ENCODE measurements at places on chromosomes 1 and 21.

- DNase-seq: no peak
Measured at GRCh38 chr1:93414749-93415148, 33.2 kb upstream of the FNBP1L start.

- DNase-seq: no peak
Measured at GRCh38 chr1:170765712-170766330, 101.9 kb downstream of the PRRX1 start.

DNA sequence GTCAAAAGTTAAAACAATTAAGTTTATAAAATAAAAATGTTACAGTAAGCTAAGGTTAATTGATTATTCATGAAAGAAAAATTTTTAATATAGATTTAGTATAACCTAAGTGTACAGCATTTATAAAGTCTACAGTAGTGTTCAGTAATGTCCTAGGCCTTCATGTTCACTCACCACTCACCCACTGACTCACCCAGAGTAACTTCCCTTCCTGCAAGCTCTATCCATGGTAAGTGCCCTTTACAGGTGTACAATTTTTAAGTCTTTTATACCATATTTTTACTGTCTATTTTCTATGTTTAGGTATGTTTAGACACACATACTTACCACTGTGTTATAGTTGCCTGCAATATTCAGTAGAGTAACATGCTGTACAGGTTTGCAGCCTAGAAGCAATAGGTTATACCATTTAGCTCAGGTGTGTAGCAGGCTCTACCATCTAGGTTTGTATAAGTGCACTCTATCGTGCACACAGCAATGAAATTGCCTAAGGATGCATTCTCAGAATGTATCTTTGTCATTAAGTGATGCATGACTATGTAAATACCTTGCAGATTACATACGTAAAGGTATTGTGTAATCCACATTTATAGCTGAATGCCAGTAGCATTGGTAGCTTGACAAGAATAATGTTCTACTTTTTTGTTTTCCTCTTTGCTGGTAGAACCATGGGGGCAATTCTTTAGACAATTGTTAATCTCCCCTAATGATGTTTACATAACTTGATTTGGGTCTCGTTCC lies 35.7 kb upstream of the GPR88 start:
- no peak for DNase-seq

GRCh38 chr1:59015708-59016107 lies 231.9 kb upstream of the JUN start:
- DNase-seq: no peak

- no peak for DNase-seq
Measured at GRCh38 chr1:10101929-10102328, 69.2 kb downstream of the UBE4B start.

- DNase-seq: no peak
Measured at GRCh38 chr1:187948170-187948794, 1119.5 kb downstream of the PLA2G4A start.

GRCh38 chr1:231460614-231461013 lies 38.5 kb upstream of the EGLN1 start:
- DNase-seq: no peak

DNA sequence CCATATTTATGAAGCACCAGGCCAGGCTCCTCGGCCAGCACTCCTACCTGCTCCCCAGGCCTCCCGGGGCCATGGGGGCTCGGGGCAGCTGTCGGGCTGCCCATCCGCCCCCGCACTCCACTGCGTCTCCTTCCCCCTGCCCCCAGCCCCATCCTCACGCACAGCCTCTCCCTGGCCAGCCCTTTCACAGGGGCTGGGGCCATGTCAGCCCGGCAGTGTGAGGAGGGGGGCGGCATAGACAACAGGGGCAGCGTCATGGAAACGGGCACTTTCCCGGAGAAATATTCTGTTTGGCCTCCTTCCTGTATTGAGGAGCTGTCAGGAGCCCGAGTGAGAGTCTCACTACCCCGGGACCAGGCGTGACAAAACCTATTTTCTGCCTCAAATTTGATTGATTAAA lies 87.3 kb downstream of the CASZ1 start:
- DNase-seq: no peak

DNA sequence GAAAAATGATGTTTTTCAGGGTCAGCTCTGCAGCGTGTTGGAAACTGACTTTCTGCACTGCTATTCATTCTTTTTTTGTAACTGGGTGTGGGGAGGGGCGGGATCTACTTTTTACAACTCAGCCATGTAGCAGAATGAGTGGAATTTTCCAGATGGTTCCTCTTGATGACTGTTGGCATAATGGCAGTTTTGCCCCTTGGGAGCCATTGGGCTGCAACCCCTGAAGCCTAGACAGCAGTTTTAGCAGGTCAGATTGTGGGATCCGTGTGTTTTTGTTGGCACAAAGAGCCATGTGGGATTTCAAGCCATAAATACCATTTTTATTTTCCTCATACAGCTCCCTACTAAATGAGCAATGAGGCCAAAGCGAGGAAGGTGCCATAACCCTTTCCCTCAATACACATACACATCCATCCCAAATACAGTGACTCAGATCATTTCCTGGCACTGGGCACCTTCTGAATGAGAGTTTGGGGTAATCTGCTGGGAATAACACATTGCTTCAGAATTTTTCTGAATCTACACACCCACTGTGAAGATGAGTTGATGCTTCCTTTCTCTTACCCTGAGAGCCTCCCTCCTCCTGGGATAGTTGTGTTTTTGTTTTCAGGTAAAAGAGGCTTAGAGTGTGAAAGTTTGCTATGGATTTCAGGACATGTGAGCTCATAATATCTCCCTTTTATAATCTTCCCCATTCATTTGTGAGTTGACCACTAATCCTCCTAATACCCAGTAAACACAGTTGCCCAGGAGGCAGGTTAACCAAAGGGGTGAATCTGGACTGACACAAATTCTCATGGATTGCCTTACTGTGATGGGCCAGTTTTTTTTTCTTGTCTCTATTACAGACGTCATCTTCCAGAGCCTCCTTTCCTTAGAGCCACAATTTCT lies 13.1 kb downstream of the S100A10 start:
- no peak for DNase-seq

DNA sequence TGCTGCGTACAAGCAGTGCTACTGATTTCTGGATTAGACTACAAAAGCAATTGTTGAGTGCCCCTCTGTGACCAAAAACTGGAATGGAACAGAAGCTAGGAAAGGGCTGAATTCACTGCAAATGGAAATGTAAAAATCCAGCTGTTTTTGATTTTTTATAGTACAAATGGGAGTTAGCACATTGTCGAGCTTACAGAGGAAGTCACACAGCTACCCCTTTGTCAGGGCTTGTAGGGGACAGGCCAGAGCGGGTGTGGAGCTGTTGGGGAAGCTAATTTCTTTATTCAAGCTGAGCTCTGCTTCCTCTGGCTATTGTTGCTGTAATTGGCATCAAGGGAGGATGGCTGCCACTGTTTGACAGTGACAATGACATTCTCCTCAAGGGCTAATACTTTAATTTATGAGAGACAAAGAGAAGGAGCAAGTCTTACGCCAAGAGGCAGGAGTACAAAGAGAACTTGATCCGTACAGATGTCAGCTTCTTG lies 96.1 kb downstream of the SLC35F3 start:
- DNase-seq: no peak

DNA sequence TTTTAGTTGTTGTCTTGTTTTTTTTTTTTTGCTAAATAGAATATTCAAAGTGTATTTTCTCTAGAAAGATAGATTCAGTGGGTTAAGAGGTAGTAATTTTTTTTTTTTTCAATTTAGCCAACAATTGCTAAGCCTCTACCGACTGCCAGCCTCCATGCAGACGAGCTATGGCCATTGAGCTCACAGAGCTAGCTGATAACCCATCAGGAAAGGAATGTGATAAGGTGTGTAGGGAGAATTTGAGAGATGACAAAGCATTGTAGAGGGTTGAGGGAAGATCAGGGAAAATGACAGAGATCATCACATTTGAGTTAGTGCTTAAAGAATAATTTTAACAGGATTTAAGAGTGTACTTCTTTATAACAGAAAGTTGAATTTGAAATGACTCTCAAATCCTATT lies 30.6 kb downstream of the DNM3 start:
- DNase-seq: no peak

DNA sequence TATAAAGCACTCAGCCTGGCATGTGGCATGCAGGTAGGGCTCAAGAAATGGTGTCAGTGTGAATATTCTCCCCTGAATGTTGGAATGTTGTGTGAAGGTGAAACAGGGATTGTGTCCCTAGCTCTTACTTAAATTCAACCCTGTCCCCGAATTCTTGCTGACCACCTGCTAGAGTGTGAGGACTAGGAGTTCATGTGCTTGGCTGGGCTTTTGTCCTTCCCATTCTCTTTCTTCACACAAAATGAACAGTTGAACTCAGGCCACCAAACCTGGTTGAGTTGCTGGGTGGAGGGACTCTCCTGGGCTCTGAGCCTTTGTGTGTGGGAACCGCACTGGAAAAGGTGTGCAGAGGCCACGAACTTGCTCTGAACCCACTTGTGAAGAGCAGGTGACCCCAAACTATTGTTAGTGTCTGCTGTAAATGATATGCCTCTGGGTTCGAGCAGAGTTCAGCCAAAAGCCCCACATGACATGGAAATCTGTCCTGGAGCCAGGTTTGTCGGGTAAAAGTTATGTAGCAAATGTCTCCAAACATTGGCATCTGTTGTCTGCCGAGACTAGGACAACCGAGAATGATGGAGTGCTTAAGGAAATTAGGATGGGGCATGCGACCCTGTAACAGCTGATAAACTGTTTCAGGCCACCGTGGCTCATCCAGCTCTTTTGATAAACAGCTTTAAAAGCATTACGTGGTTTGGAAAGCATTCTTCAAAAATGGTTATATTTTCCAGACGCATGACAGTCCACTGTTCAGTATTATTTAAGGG lies 144.2 kb downstream of the DHRS3 start:
- DNase-seq: no peak

- no peak for DNase-seq
Measured at GRCh38 chr1:103489935-103490334, 35.6 kb upstream of the RNPC3 start.

DNA sequence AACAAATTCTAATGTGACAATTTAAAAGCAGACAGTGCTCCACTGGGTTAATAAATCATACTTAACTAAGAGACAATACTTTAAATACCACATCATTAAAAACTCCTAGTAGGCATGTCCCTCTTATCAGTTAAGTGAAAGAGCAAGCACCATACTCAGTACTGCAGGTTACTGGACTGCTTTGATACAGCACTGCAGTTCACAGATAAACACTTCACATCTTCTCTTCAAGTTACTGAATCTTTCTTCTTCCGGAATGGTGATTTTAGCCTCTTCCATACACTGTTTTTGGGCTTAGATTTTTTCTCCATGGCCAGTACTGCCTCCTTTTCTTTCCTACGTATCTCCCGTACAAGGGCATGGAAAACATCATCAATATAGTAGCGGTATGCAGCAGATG lies 11.0 kb downstream of the RIT1 start:
- no peak for DNase-seq

DNA sequence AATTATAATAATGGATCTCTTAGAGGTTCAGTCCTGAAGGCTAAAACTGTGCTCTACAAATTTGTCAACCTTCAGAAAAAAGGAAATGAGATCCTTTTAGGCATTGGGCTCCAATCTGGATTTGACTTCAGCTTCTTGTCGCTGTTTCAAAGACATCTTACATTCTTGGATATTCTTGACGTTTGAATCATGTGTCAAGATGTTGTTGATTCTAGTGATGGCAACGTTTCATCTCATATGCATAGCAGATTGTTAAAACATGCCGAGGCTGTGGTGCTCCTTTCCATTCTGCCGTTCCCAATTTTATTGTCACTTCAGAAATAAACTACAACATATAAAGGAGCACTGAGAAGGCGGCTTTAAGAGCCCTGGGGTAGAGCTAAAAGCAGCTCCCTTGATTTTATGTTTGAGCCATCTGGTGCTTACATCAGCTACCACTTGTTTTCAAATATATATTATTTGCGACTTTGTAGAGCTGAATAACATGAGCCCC lies 467.6 kb upstream of the ZRANB2 start:
- no peak for DNase-seq

DNA sequence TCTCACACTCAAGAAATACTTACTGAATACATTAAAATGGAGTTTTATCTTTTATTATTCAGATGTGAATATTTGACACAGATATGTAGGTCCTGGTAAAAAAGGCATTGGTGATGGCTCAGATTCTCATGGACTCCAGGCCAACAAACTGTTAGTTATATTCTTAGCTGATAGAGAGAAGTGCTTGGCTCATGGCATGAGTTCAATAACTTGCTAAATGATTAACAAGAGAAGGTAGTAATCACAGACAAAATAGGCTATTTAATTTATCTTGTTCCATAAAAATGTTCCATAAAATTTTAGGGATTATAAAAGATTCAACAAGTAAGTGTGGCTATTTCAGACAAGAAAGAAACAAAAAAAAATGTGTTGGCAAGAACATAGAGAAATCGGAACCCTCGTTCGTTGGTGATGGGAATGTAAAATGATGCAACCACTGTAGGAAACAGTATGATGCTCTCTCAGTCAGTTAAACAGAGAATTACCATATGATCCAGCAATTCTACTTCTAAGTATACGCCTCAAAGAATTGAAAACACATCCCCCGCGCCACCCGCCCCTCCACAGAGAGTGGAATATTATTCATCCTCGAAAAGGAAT lies 737.8 kb upstream of the ADAMTS5 start:
- DNase-seq: no peak

DNA sequence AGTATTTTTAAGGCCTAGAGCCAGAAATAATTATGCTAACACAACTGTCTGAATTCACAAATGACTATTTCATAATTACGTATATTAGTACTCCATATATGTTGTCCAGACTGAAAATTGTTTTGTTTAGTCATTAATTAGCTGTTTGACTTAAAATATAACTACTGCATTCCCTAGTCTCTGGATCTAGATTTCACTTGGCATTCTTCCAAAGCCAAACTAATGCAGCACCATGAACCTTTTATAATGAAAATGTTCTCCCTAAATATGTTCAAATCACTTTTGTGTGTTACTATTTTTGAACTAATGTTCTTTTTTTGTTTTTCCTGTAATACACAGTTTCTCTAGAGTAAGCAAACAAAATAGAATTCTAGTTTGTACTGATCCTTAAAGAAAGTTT lies 46.1 kb downstream of the CAMTA1 start:
- DNase-seq: no peak

DNA sequence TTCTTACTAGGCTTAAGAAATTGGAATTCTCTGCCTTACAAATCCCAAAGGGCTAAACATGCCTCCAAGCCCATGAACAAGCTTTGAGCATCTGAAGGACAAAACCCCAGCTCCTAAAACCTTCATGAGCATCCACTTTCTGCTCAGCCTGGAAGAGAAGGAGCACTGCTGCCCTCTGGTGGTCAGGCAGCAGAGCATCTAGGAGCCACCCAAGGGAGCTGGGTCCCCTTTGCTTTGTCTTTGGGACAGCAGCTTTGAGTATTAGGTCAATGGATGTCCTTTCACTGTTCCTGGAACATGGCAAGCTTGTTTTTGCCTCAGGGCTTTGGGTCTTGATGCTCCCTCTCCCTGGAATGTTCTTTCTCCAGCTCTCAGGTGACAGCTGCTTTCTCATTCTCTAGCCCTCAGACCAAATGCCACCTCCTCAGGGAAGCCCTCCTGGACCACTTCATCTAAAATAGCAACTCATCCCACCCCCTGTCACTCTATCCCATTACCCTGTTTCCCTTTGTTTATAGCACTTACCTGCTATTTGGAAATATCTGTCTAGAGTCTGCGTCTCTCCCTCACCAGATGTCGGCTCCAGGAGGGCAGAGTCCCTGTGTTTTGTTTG lies 25.7 kb downstream of the RAB7B start:
- DNase-seq: peak; percentile 72

GRCh38 chr1:119245881-119246280 lies 105.4 kb upstream of the WARS2 start:
- no peak for DNase-seq

- no peak for DNase-seq
Measured at GRCh38 chr1:94180650-94181049, 56.7 kb downstream of the ARHGAP29 start.
